ENCODE measurements at places on chromosomes 4 and X.

GRCh38 chr4:35975617-35976355 is 268.5 kb downstream of the ARAP2 start:
- no peak overlapping the region for H3K4me3 ChIP-seq
- no peaks in the 10 kb centered on the region for H3K36me3 ChIP-seq
- H3K27ac ChIP-seq = no peak overlapping the region
- no peak for DNase-seq

DNA sequence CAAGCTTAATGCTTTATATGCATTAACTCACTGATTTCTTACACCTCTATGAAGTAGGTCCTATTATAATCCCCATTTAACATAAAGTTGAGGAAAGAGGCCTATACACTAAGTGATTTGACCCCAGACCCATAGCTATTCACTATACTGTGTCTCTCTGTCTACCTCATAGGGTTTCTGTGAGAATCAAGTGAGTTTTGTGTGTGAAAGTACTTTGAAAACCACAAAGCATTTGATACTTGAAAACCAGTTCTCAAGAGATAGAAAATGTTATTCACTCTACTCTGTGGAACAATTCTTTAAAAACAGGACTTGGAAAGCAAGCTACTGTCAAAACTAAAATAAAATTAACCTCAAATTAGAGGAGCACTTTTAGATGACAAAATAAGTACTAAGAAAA is 35.0 kb downstream of the SHROOM3 start:
- no peak for DNase-seq
- H3K27ac ChIP-seq = no peak overlapping the region
- H3K4me1 ChIP-seq = no peaks in the 10 kb centered on the region
- H3K4me3 ChIP-seq = no peak overlapping the region
- H3K36me3 ChIP-seq = no peaks in the 10 kb centered on the region

- no peaks in the 10 kb centered on the region for H3K36me3 ChIP-seq
- DNase-seq = no peak
- H3K27ac ChIP-seq = no peak overlapping the region
- no peak overlapping the region for H3K4me3 ChIP-seq
- H3K27me3 ChIP-seq = no peaks in the 10 kb centered on the region
These were observed 118.5 kb upstream of the PABPC4L start for GRCh38 chr4:134320048-134320447.

- no peak for DNase-seq
- no peaks in the 10 kb centered on the region for H3K36me3 ChIP-seq
- no peak overlapping the region for H3K4me3 ChIP-seq
- no peaks in the 10 kb centered on the region for H3K4me1 ChIP-seq
- no peak overlapping the region for H3K27ac ChIP-seq
These were observed 16.8 kb downstream of the SH3TC1 start for GRCh38 chr4:8215641-8216442.

GRCh38 chr4:10371121-10371520 is 86.1 kb downstream of the ZNF518B start:
- no peaks in the 10 kb centered on the region for H3K27me3 ChIP-seq
- no peak overlapping the region for H3K4me3 ChIP-seq
- no peaks in the 10 kb centered on the region for H3K36me3 ChIP-seq
- no peak for DNase-seq

DNA sequence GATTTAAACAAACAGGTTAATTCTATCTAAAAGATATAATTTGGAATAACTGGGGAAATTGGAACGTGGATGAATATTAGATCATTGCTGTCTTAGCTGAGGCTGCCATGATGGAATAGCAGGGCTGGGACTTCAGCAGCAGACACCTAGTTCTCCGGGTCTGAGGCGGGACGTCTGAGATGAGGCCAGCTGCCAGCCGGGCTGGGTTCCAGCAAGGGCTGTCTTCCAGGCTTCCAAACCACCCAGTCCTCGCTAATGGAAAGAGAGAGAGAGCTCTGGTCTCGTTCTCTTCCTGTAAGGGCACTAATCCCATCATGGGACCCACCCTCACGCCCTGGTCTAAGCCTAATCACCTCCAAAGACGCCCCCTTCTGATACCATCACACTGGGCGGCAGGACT is 85.7 kb downstream of the ADRA2C start:
- no peaks in the 10 kb centered on the region for H3K27me3 ChIP-seq
- H3K27ac ChIP-seq = no peak overlapping the region
- no peak for DNase-seq
- no peak overlapping the region for H3K4me3 ChIP-seq
- no peaks in the 10 kb centered on the region for H3K4me1 ChIP-seq

DNA sequence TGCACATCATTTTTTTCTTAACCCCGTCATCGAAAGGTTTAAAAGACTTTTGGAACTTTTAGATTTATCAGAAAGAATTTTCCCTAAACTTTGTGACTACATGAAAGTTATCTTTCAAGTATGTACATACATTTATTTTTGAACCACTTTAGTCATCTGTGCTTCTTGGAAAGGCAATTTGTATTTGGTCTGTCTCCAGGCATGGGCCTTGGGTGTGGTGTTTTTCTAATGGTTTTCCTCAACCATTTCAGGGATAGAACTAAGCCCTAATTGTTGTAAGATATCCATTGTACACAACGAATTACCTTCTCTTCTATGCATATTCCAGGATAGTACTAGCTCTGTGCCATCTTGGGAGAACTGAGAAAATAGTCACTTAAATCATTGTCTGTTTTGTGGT is 191.5 kb upstream of the RPL34 start:
- H3K27ac ChIP-seq = no peak overlapping the region
- no peak overlapping the region for H3K4me3 ChIP-seq
- H3K36me3 ChIP-seq = no peaks in the 10 kb centered on the region
- H3K27me3 ChIP-seq = no peaks in the 10 kb centered on the region
- DNase-seq = no peak

- no peaks in the 10 kb centered on the region for H3K36me3 ChIP-seq
- DNase-seq = no peak
- no peaks in the 10 kb centered on the region for H3K4me1 ChIP-seq
- no peak overlapping the region for H3K4me3 ChIP-seq
These were observed 13.2 kb upstream of the XIAP start for GRCh38 chrX:123846577-123847038.

DNA sequence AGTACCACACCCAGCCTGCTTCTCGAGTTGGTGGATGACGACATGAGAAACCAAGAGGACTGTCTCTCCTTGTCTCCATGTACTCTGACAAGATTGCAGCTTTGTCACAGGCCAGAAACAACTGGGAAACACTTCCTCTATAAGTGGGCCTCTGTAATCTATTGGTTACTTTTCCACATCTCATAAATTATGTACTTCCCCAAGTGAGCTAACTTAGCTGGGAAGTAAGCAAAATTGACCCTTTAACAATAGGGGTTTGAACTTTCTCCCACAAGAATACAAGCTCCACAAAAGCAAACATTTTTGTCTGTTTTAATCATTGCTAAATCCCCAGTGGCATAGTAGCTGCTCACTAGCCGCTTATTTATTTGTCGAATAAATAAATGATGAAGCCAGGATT is 14.1 kb upstream of the USO1 start:
- no peaks in the 10 kb centered on the region for H3K27me3 ChIP-seq
- peaks cover 13% of the 10 kb centered on the region for H3K4me1 ChIP-seq
- no peaks in the 10 kb centered on the region for H3K36me3 ChIP-seq
- H3K4me3 ChIP-seq = no peak overlapping the region
- no peak overlapping the region for H3K27ac ChIP-seq

DNA sequence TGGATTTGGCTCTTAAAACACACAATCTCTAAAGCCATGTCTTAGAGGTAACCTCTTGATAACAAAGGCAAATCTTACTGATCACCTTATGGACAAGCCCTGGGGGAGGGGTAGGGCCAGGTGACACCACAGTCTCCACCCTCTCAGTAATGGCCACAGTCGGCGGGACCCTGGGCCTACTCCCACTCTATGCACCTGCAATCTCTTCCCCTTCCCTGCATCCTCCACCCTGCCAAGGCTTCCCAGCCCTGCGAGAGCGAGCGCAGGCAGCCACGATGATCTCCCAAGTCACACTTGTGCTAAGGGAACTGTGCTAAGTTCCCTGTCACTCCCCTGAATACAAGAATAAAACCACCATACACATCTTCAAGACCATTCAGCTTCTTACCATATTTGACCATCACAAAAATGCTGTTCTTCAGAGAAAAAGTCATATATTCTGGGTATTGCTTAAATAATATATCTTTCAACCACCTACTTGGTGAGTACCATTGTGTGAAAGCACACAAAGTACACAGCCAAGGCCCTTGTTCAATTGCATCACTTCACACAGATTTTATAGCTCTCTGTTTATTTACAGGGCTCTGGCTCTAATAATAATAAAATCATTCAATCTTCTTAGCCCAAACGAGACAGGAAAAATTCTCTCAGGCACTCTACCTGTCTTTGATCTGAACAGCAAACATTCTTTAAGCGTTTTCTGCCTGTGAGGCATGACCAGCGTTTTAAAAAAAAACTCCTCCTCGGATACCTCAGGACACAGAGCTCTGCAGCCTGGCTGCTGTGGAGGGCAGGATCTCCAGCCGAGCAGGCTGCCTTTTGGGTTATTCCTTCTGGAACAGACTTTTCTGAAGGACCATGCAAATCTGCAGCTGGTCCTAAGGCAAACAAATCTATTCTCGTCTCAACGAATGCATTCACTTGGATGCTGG is 115.7 kb upstream of the MAP3K15 start:
- DNase-seq = no peak
- H3K27me3 ChIP-seq = no peaks in the 10 kb centered on the region
- no peaks in the 10 kb centered on the region for H3K36me3 ChIP-seq
- no peak overlapping the region for H3K27ac ChIP-seq
- no peak overlapping the region for H3K4me3 ChIP-seq
- H3K4me1 ChIP-seq = no peaks in the 10 kb centered on the region

- no peak overlapping the region for H3K27ac ChIP-seq
- H3K4me1 ChIP-seq = no peaks in the 10 kb centered on the region
- no peaks in the 10 kb centered on the region for H3K27me3 ChIP-seq
- H3K4me3 ChIP-seq = no peak overlapping the region
These were observed 196.1 kb downstream of the ZNF330 start for GRCh38 chr4:141416677-141417363.

- peak overlapping the region; percentile 22 for H3K27ac ChIP-seq
- no peaks in the 10 kb centered on the region for H3K4me1 ChIP-seq
- no peak for DNase-seq
- no peaks in the 10 kb centered on the region for H3K36me3 ChIP-seq
- H3K27me3 ChIP-seq = no peaks in the 10 kb centered on the region
These were observed 112.0 kb upstream of the TTC29 start for GRCh38 chr4:147057611-147058190.

- DNase-seq = peak; percentile 72
- H3K4me1 ChIP-seq = no peaks in the 10 kb centered on the region
- no peaks in the 10 kb centered on the region for H3K36me3 ChIP-seq
- no peak overlapping the region for H3K4me3 ChIP-seq
- H3K27me3 ChIP-seq = peaks cover 6% of the 10 kb centered on the region
These were observed 21.8 kb upstream of the CSF2RA start for GRCh38 chrX:1246816-1247215.

- no peaks in the 10 kb centered on the region for H3K36me3 ChIP-seq
- H3K4me3 ChIP-seq = no peak overlapping the region
- no peak overlapping the region for H3K27ac ChIP-seq
- H3K4me1 ChIP-seq = peaks cover 10% of the 10 kb centered on the region
- H3K27me3 ChIP-seq = no peaks in the 10 kb centered on the region
- no peak for DNase-seq
These were observed 66.8 kb downstream of the POLA1 start for GRCh38 chrX:24760363-24761000.

DNA sequence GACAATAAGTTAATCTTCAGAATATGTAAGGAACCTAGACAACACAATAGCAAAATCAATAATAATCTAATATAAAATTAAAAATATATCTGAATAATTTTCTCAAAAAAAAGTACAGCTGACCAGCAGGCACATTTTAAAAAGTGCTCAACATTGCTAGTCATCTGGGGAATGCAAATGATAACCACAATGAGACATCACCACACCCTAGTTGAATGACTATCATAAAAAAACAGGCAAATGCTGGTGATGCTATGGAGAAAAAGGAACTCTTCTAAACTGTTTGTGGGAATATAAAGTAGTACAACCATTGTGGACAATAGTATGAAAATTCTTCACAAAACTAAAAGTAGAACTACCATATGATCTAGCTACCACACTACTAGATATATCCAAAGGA is 956.9 kb upstream of the NDST4 start:
- no peak for DNase-seq
- H3K36me3 ChIP-seq = no peaks in the 10 kb centered on the region
- no peak overlapping the region for H3K27ac ChIP-seq
- H3K4me1 ChIP-seq = no peaks in the 10 kb centered on the region
- H3K27me3 ChIP-seq = no peaks in the 10 kb centered on the region

DNA sequence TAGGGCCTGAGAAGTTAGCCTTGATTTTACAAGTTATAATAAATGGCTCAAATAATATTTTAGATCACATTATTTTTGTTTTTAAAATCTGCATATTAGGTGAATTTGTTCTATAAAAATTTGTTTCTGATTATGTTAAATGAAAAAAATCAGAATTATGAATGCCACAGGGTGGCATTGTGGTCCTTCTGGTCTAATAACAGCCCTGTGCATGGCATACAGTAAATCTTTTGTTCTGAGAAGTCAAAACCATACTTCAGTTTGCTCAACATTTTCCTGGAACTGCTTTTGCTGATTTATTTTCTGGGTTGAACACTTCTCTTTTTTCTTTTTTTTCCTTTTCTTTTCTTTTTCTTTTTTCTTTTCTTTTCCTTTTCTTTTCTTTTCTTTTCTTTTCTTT is 101.0 kb upstream of the UBQLN2 start:
- H3K27ac ChIP-seq = no peak overlapping the region
- H3K27me3 ChIP-seq = no peaks in the 10 kb centered on the region
- DNase-seq = no peak
- no peaks in the 10 kb centered on the region for H3K36me3 ChIP-seq
- no peak overlapping the region for H3K4me3 ChIP-seq

DNA sequence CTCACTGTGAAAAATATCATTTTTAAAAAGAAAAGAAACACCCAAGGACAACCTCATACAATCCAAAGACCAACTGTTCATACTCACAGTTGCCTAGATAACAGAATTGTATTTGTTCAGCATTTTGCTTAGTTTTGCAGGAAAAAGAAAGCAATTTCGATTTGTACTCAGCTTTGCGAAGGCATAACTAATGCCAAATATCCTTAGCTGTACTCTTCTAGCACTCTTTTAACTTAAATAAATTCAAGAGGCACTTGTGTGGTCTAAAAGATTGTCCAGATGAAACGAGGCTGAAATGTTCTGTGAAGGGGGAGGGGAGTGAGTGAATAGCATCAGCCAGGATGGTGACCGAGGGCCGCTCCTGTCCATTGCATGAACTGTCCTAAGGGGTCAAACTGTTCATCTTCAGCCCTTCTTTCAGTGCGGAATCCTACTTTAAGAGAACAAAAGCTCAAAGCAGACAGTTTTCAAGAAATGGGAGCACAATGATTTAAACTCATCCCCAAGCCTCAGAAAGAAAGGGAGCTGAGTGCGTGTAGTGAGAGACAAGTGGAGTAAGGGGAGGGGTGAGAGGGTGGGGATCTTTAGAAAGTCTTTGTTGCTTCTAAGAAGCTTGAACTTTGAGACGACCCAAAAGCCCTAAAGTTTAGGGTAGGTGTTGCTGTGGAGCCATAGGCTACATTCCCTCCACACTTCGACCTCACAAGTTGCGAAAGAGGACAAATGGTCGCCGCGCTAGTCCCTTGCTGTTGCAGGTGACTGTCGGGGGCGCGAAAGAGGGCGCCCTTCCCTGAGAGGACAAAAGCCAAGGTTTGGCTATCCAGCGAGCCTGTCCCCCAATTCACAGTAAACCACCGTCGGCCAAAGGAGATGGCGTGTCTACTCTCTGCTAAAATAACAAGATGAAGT is 4.0 kb upstream of the NEUROG2 start:
- no peak overlapping the region for H3K27ac ChIP-seq
- peaks cover 88% of the 10 kb centered on the region for H3K27me3 ChIP-seq
- DNase-seq = no peak
- H3K4me1 ChIP-seq = peaks cover 51% of the 10 kb centered on the region

- H3K27me3 ChIP-seq = no peaks in the 10 kb centered on the region
- no peak overlapping the region for H3K4me3 ChIP-seq
- no peaks in the 10 kb centered on the region for H3K4me1 ChIP-seq
- H3K36me3 ChIP-seq = no peaks in the 10 kb centered on the region
- DNase-seq = no peak
These were observed 872.1 kb downstream of the PCDH7 start for GRCh38 chr4:31592293-31592692.

All from sigmoid colon (tissue), 7 donors.